Mesothelial cell of epicardium (in vitro differentiated cells): ENCODE measurements at places on chromosomes 5 and 9. TPM values are rescaled to one million over a fixed set of nuclear protein-coding genes. Genes with fewer than 3 reads are reported as not detected.
A peak's percentile ranks its signal among the peaks of the same experiment; 100 is the strongest.

DNA sequence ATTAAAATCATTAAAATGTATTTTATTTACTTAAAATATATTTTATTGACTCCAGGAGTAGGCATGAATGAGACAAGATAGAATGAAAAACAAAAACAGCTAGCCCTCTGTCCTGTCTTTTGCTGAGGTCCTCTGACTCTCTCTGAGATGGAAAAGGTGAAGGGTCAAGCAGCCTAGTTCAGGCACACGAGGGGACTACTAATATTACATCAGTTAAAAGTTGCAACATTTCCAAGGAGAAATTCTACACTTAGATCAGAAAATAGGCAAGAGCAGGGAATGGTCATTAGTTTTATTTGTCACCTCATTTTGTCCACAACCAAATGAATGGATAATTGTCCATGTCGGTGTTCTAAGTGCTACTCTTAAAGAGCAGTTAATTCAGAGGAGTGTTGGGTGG is 148.5 kb downstream of the CDH10 start:
- DNase-seq, result no peak

- DNase-seq, result no peak
These were observed 11.0 kb downstream of the CDH10 start for GRCh38 chr5:24633715-24634325.

DNA sequence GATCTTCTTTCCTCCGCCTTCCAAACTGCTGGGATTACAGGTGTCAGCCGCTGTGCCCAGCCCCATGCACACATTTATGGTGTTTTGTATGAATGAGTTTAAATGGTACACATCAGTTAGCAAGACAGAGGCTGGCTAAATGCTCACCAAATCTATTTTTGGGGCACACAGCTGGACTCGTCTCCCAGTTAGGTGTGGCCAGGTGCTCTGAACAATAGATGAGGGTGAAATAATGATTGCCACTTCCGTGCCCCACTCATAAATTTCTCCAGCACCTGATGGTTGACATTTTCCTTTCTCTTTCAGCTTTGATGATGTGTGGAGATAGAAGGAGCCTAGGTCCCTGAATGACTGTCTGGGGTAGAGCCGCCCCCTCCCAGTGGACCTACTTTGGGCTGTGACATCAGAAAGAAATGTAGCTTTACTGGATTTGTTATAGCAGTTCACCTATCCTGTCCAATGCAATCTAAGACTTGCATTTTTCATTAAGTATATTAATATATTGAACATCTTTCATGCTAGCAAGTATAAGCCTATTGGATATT is 8.6 kb upstream of the RAPGEF1 start:
- no peak for DNase-seq

DNA sequence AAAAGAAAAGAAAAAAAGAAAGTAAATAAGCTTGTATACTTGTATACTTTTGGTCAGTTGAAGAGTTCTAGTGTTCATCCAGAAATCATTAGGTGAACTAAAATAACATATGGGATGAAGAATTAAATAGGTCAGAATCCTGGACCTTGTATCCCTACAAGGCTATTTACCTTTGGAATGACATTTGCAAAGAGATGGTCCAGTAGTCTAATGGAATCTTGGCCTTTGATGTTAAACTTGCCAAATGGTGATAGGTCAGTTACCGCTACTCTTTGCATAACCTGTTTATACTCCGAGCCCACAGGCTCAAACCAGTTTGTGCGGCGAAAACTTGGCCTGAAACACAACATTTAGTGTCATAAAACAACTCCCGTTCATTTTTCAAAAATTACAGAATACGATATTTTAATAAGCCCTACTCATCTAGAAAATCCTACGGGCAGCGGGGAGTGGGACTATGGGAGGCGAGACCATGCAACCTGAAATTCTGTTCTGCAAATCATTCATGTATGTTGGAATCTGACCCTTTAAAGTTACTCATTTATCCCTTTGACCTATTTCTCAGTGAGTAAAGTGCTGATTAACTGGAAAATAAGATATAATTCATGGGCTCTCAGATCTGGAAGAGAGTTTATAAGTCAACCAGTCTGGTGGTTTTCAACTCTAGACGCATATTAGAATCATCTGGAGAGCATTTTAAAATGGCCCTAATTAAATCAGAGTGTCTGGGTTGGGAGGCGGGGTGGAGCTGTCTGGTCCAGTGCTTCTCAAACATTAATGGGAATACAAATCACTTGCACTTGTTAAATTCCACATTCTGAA is 38.6 kb downstream of the DMGDH start:
- DNase-seq, result no peak

- DNase-seq, result no peak
These were observed 7.6 kb upstream of the SLC9A3 start for GRCh38 chr5:531749-532315.

DNA sequence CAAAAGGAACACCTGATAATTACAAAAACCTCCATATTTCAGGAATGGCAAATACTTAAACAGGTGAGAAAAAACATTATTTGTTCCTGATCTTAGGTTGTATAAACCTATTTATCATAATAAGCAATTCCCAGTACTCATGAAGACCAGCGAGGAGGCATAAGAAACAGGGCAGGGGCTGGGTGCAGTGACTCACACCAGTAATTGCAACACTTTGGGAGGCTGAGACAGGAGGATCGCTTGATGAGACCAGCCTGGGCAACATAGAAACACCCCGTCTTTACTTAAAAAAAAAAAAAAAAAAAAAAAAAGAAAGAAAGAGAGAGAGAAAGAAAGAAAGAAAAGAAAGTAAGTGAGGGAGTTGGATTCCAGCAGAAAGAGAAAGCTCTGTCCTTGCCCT is 21.6 kb downstream of the CCNJL start:
- DNase-seq, result no peak

PCDHB5 gene
- total RNA-seq, result 5.2 to 6.8 TPM (median 6.0 TPM) in 3 replicates

DNA sequence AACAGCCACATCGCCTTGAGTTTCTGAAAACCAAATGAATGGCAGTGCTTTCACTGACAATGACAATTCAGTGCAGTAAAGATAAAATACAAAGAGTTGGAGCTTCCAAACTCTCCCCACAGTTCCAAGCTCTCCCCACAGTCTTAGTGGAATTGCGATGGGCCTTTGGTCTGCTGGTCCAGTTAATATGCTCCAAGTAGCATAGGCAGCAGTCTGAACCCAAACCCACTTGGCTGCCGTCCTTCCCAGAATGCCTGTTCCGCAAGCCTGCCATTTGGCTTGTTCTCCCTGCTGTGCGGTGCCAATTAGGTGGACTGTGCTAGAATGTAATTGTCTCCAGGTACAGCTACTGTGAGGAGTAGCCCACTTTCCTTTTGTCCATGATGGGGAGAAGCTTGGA is 250.1 kb downstream of the GOLPH3 start:
- no peak for DNase-seq

RAB3C gene
- total RNA-seq, result 0.77 to 1.2 TPM (median 0.80 TPM) in 3 replicates

FOXD1 gene
- 0.09 TPM in 1 of 3 replicates, not detected in the others for total RNA-seq

GRCh38 chr5:123665822-123666371 is 153.9 kb downstream of the CSNK1G3 start:
- no peak for DNase-seq

DNA sequence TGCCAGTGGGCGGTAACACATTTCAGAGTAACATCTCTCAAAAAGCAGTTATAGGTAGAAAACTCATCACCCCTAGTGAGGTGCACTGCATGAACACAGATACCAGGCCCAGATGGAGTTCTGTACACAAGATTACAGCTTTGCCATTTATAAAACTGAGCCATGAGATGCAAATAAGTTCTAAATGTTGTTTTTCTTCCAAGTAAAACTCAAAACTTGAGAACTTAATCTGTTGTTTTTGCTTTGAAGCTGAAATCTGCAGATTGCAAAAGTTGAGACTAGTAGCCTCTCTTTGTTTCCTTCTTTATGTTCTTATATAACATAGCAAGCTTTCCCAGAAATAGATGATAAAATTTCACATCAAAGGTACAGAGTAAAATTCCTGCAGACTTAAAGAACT is 434.1 kb downstream of the PLK2 start:
- no peak for DNase-seq

DNA sequence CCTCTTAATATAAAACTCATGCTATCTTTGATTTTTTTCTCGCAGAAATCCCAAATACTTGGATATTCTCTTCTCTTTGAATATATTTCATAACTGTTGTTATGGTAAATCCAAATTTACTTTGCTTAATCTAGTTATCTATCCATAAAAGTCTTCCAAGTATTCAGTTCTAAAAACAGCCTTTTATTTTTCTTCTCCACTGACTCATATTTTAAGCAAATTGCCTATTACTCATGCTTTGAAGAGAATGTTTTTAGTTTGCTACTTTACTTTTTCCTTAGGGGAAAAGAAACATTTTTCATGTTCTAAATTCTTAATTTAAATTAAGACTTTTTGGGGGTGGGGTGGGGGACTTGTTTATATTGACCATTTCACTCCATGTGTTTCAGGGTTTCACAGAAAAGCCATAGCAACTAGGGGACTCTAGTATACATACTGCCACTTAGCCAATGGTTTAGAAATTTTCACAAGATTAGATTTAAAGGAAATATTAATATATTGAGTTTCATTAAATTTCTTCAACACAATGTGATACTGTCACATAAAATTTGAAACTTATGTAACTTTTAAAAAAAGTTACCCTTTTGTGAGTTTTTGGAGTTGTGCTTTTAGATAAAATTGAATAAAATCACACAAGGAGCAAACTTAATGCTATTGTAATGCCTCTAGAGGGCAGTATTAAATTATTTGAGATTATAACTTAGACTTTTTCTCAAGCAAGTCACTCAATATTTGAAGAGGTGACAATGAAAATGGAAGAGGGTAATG is 545.8 kb upstream of the ARRDC3 start:
- DNase-seq, result no peak

DNA sequence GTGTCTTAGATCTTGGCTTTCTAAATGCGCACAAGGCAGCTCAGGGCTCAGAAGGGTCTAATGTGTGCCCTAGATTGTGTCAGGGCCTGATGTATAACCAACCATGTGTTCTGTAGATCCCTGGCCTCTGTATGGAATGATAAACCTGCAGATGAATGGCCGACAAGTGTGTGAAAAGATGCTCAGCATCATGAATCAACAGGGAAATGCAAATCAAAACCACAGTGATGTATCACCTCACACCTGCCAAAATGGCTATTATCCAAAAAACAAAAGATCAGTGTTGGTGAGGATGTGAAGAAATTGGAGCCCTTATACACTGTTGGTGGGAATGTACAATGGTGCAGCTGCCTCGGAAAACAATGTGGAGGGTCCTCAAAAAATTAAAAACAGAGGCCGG is 489.8 kb downstream of the SEMA5A start:
- DNase-seq, result no peak

SHISAL2B gene
- total RNA-seq, result not detected in 3 replicates

IL3 gene
- total RNA-seq, result not detected in 3 replicates

DNA sequence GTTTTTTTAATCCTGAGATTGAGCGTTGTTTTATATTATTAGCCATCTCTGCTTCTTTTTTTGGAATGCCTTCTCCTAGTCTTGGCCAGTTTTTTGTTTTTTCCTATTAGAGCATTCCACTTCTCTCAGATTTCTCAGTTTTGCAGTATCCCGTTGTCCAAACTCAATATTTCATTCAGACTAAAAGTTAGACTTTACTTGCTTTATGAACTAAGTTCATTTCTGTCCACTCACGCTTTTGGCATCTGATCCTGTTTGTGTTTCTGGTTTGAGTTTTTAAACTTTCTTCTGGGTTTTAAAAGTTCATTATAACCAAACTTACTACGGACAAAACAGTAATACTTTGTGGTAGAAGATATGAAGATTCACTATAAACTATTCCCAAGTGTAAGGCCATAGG is 288.3 kb upstream of the MPDZ start:
- DNase-seq, result no peak

GRCh38 chr5:82881571-82882174 is 195.5 kb downstream of the TMEM167A start:
- DNase-seq, result no peak

DNA sequence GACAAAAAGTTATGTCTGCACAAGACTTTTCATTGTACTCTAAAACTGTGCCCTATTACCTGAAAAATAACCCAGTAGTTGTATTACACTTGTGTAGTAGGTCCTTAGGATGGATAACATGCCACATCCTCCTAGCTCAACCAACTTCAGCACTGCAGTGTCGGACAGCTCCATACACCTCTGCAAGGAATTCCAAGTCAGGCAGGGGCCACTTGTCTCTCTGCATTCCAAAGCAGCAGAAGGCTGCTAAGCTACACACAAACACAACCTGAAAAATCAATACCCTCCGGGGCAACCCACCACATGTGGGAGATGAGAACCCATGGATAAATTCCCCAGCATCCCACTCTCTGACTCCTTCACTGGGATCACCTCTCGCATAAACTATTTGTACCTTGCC is 50.2 kb downstream of the MED10 start:
- peak; percentile 78 for DNase-seq

DNA sequence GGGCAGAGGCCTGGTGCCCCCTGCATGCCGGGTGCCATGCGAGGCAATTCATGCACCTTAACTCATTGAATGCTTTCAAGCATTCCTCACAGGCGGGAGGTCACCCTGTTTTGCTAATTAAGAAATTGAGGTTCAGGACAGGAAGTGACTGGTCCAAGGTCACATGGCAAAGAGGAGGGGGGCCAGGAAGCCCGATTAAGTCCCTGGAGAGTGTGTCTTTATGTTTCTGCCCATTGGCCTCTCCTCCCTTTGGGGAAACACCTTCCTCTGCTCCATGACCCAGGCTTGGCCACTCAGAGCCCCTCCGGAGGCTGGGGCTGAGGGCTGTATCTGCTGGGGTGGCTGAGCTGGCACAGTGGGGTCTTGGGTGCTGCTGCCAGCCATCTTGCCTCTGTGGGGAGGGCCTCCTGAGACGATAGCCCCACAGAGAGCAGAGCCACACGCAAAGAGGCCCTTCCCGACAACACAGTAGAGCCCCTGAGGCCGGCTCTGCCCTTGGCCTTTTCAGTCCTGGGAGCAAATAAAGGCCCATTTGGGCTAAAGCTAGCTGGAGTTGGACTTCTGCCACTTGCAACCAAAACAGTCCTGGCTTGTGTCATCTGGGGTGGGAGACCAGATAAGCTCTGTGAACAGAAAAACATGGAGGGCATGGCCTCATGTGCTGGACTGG is 90.8 kb upstream of the NEURL1B start:
- no peak for DNase-seq

DNA sequence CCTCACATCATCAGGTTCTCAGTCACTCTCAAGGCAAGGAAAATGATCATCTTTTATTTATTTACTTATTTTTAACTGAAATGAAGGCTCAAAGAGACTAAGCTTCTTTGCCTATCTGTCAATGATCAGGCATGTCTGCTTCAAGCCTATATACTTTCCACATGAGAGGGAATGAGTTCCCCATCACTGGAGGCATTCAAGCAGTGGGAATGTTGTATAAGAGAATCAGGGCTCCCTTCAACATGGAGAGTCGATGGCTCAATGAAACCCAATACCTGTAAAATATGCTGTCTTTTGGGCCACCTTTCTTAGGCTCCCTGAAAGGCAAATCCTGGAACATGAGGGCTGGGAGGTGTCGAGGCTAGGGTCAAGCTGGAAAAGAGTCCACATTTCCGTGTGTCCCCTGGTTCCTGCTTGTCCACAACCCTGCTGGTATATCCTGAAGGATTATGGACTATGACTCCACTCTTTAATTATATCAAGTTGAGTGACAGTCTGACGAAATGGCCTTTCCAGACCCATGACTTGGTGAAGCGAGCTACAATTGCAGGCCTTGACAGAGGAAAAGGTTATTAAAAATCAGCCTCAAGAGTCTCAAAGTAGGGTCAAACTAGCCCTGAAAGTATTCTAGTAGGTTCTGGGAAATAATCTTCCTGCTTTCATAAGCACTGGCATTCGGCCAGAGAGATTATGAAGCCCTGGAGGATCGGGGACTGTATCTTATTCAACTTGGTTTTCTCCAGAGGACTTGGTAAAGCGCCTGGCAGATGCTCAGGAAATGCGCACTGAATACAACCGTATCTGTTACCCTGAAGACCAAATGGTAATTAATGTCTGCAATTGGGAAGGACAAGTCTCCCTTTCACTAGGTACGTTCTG is 145.9 kb upstream of the TBC1D2 start:
- DNase-seq, result no peak
